ENCODE measurements at places on chromosomes 5 and 9.
A peak's percentile ranks its signal among the peaks of the same experiment; 100 is the strongest.

DNA sequence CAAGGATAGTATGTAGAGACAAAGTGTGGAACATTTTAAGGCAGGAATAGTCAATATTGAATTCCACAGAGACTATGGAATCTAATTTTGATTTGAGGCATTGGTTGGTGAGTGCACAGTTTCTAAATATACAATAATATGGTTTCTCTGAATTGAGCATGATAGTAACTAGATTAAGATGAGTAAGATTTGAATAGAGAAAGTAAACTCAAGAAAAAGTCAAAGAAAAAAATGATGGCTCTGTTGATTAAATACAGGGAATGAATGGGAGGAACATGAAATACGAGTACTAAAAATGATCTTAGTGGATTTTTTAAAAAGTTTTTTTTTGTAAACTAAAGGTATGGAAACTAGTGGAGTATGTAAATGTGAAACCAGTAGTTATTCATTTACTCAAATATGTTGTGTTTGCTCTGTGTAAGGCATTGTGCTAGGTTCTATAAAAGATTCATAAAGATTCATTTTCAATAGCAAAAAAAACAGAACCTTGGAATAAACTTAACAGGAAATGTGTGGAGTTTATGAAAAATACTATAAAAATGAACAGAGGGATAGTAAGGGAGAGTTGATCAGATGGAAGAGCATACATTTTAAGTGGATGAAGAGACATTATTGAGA, 101.2 kb downstream of the ZCCHC7 start:
- H3K4me3 ChIP-seq = no peak overlapping the region
- H3K36me3 ChIP-seq = no peaks in the 10 kb centered on the region
- no peak overlapping the region for H3K27ac ChIP-seq

- H3K27me3 ChIP-seq = no peaks in the 10 kb centered on the region
- no peak overlapping the region for H3K4me3 ChIP-seq
- no peak overlapping the region for H3K27ac ChIP-seq
Observed at GRCh38 chr9:74521009-74521408, 23.9 kb downstream of the RORB start.

GRCh38 chr5:126523818-126524510, 71.1 kb downstream of the ALDH7A1 start:
- no peaks in the 10 kb centered on the region for H3K4me1 ChIP-seq
- DNase-seq = no peak
- H3K27ac ChIP-seq = no peak overlapping the region
- no peaks in the 10 kb centered on the region for H3K36me3 ChIP-seq
- no peak overlapping the region for H3K4me3 ChIP-seq
- no peaks in the 10 kb centered on the region for H3K27me3 ChIP-seq

DNA sequence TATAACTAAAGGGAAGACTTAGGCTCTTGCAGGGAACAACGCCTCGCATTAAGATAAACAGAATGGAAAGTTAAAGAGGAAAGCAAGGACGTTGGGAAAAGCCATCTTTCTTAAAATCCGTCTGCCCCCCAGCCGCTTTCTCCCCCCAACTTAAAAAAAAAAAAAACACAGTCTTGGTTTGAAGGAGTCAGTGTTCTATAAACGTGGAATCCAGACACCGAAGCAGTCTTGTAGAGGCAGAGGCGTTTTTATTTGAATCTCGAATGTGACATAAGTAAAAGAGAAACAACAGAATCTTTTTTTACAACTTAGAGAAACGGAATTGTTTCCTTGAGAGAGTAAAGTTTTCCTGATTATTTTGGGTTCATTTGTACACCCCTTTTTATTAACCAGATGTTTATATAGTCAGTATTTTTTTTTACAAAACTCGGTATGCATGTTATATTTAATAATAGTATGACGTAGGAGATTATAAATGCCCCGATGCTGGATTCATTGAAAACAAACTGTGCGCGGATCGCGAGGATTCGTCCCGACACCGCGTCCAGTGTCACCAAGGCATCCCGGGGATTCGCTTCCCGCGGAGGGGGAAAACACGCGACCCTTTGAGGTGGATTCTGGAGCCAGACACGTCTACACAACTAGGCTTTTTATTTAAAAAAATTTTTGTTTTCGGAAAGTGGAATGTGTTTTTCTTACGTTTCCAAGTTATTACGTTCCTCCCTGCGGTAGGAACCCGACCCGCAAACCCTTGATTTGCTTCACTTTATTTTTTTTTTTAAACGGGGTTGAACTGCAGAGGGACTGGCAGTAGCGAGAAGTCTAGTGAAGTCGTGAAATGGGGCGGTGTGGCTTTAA, 6.7 kb downstream of the PTCH1 start:
- H3K4me3 ChIP-seq = peak overlapping the region; percentile 78
- H3K4me1 ChIP-seq = peaks cover 3% of the 10 kb centered on the region
- peak overlapping the region; percentile 62 for H3K27ac ChIP-seq
- H3K36me3 ChIP-seq = no peaks in the 10 kb centered on the region
- DNase-seq = peak; percentile 39
- no peaks in the 10 kb centered on the region for H3K27me3 ChIP-seq

DNA sequence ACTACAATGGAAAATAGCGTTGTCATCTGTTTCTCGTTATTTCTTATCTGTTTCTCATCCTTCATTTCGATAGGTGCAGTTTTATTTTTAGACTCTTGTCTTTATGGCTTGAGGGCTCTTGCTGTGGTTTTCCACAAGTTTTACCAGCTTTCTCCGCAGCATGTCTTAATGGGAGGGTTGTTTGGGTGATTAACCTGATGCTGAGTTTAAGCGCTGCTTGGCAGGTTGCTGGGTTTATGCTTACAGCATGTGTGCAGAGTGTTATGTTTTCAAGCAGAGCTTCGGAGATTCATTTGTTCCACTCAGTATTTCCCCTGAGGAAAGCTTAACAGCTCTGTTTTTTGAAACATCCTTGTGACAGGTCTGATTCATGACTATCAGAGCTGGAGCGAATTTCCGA, 154.0 kb downstream of the SLC12A2 start:
- H3K36me3 ChIP-seq = no peaks in the 10 kb centered on the region
- no peaks in the 10 kb centered on the region for H3K4me1 ChIP-seq
- no peak overlapping the region for H3K4me3 ChIP-seq
- no peaks in the 10 kb centered on the region for H3K27me3 ChIP-seq

GRCh38 chr9:107489144-107489673, 360 bp downstream of the KLF4 start:
- no peaks in the 10 kb centered on the region for H3K27me3 ChIP-seq
- DNase-seq = peak; percentile 83
- peaks cover 12% of the 10 kb centered on the region for H3K4me1 ChIP-seq
- no peaks in the 10 kb centered on the region for H3K36me3 ChIP-seq

- H3K4me3 ChIP-seq = no peak overlapping the region
- no peak for DNase-seq
- H3K4me1 ChIP-seq = no peaks in the 10 kb centered on the region
- no peaks in the 10 kb centered on the region for H3K27me3 ChIP-seq
- H3K27ac ChIP-seq = no peak overlapping the region
- H3K36me3 ChIP-seq = no peaks in the 10 kb centered on the region
Observed at GRCh38 chr5:23103566-23103965, 250.4 kb upstream of the CDH12 start.

GRCh38 chr9:6852243-6852963, 94.6 kb downstream of the KDM4C start:
- no peak overlapping the region for H3K4me3 ChIP-seq
- no peak overlapping the region for H3K27ac ChIP-seq
- H3K36me3 ChIP-seq = no peaks in the 10 kb centered on the region
- no peaks in the 10 kb centered on the region for H3K4me1 ChIP-seq
- H3K27me3 ChIP-seq = no peaks in the 10 kb centered on the region

- DNase-seq = no peak
- H3K4me3 ChIP-seq = no peak overlapping the region
- peak overlapping the region; percentile 18 for H3K27ac ChIP-seq
Observed at GRCh38 chr5:56412601-56413379, 179.7 kb upstream of the ANKRD55 start.

All from pancreas (tissue), 10 donors.